ENCODE measurements at places on chromosomes 1 and 21.
A peak's percentile ranks its signal among the peaks of the same experiment; 100 is the strongest.

DNA sequence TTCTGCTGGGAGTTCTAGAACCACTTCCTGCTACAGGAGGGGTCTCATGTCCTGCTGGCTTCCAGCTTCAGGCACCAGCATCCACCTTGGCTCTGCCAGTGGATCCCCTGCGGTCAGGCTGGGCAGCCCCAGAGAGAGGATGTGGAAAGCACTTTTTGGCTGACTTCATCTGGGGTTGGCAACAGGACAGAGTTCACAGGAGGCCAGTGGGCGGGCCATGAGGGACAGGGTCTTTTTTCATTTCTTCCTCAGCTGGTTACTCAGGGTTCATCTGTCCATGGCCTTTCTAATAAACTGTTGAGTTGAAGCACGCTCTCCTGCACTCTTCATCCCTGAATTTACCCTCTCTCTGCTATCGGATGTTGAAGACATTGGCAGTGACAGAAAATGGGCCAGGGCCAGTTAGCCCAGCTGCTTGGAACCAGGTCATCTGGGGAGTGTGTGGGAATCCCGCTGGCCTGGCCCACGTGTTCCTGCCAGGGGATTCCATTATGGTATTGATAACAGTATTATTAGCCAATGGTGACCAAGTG is 45.2 kb downstream of the RPS6KA1 start:
- DNase-seq = no peak

DNA sequence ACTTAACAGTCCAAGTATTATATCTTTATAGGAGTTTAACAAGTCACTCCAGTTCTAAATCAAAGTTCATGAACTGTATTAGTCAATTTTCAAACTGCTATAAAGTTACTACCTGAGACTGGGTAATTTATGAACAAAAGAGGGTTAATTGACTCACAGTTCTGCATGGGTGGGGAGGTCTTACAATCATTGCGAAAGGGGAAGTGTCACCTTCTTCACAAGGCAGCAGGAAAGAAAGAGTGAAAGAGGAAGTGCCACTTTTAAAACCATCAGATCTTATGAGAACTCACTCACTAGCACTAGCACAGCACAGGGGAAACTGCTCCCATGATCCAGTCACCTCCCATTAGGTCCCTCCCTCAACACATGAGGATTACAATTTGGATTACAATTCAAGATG is 70.0 kb downstream of the CLCA4 start:
- DNase-seq = peak; percentile 64

GRCh38 chr1:54663725-54664124 is 22.1 kb downstream of the MROH7 start:
- no peak for DNase-seq

- no peak for DNase-seq
These were observed 51.2 kb downstream of the CCDC185 start for GRCh38 chr1:223444411-223444810.

- DNase-seq = no peak
These were observed 2.5 kb upstream of the OLFML3 start for GRCh38 chr1:113976609-113977278.

- peak; percentile 63 for DNase-seq
These were observed 1.7 kb downstream of the NR5A2 start for GRCh38 chr1:200029035-200029821.

GRCh38 chr1:223417444-223417843 is 24.2 kb downstream of the CCDC185 start:
- no peak for DNase-seq

- DNase-seq = no peak
These were observed 2.1 kb upstream of the KCNA2 start for GRCh38 chr1:110608247-110608646.

GRCh38 chr1:234690872-234691271 is 80.9 kb upstream of the IRF2BP2 start:
- DNase-seq = no peak

DNA sequence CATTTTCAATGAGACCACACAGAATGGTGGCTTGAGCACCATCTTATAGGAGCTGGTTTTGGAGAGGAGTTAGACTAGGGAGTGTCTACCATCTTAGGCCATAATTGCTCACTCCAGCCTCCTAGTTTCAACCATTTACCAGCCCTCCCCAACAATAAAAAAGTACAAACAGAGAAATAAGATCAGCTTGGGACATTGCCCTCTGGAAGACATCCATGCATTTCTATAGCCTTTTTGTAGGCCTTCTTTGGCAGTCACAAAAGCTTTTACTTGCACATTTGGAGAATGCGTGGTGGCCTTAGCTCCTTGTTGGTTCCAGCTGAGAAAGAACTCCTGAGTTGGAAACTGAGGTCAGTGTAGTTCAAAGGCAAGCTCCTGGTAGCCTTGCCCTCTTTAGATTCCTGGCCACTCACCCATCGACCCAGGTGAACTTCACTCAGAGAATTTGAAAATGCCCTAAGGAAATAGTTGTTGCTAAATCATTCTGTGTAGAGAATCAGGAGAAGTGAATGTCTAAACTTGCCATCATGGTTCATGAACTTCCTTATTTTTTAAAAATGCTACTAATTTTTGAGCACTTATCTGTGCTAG is 301.7 kb upstream of the PROX1 start:
- DNase-seq = no peak

GRCh38 chr1:212461916-212462660 is 29.4 kb downstream of the NENF start:
- DNase-seq = no peak

DNA sequence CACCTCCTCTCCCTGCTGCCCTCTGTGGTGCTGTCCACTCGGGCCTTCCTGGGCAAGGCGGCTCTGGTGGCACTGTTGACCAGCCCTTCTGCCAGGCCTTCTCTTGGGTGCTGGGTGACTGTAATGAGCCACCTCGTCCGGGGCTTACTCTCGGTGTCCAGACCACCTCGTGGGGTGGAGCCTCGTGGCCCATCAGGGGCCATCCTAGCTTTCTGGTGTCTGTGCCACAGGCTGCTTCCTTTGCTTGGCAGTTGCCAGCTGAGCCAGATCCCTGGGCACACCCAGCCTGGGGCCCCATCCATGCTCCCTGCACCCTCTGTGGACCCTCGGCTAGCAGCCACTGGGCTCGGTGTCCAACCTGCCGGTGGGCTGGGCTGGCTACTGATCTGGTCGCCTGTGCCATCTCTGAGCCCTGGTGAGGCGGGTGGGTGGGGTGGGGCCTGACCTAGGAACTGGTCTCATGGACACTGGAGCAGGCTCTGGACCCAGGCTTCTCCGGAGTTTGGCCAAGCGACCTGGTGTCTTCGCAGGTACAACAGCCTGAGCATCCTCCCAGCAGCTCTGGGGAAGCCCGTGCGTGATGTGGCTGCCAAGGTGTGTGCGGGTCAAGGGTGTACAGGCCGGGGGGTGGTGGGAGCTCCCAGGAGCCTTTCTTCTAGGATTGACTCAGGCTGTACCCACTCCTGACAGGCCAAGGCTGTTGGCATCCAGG is 1.4 kb downstream of the PRXL2B start:
- DNase-seq = no peak

- no peak for DNase-seq
These were observed 18.1 kb downstream of the VASH2 start for GRCh38 chr1:212968368-212968863.

DNA sequence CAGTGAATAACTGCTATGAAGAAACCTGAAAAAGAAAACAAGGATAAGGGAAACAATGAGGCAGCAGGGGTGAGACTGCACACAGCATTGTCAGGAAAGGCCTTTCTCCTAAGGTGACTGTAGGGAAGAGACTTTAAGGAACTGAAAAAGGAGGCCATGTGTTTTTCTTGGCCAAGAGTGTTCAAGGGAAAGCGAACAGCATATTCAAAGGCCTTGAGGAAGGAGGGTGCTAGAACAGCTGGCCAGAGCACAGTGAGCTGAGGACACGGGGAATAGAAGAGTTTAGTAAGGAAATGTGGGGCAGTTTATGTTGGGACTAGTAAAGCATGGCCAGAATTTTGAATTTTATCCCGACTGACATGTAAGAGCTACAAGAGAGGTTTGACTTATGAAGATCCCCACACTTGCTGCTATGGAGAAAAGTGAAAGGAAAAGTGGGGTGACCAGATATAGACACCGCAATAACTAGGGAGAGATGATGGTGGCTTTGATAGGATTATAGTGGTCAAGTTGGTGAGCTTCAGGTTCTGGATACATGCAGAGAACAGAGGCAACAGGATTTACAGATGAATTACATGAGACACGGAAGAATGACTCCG is 1.4 kb downstream of the RWDD2B start:
- DNase-seq = no peak

- DNase-seq = no peak
These were observed 237.3 kb downstream of the FOXD2 start for GRCh38 chr1:47675047-47675675.

DNA sequence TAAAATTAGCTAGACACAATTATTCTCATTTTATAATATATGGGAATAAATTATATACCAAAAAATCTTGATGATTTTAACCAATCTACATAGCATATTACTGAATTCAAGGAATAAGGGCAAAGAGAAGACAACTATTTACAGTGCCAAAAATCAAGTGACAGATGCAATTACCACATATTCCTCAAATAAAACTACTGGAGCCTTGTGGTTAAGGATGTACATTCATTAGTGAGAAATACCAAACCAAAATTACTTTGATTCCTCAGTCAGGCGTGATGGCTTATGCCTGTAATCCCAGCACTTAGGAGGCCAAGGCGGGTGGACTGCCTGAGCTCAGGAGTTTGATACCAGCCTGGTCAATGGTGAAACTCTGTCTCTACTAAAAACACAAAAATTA is 68.8 kb upstream of the RBM34 start:
- DNase-seq = no peak

DNA sequence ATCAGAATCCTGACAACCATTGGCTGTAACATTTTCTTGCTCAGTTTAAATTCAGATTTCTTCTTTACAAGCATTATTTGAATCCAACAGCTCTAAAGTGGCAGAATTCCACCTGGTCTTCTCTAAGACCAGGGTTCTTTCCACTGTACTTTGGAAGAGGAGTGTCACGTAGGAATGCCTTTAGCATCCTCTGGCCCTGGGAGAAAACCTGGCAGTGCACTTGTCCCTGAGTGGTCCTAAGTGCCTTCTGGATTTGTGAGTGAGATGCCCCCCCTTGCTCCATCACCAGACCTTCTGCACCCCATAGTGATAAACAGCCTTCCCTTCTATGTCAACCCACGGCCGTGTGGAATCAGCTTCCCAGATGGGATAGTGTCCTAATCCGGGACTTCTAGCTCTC is 57.1 kb upstream of the NHLH2 start:
- DNase-seq = no peak

GRCh38 chr1:207822602-207823451 is 71.0 kb downstream of the CD46 start:
- DNase-seq = peak; percentile 87

GRCh38 chr1:45960930-45961715 is 157.7 kb downstream of the MAST2 start:
- no peak for DNase-seq

GRCh38 chr1:155940482-155940992 is 901 bp upstream of the RXFP4 start:
- peak; percentile 56 for DNase-seq

- no peak for DNase-seq
These were observed 67.8 kb upstream of the POU3F1 start for GRCh38 chr1:38114241-38115026.
